ENCODE measurements at places on chromosomes 13 and 19.

GRCh38 chr13:82011355-82011754 lies 1670.4 kb upstream of the SPRY2 start:
- no peak for DNase-seq

DNA sequence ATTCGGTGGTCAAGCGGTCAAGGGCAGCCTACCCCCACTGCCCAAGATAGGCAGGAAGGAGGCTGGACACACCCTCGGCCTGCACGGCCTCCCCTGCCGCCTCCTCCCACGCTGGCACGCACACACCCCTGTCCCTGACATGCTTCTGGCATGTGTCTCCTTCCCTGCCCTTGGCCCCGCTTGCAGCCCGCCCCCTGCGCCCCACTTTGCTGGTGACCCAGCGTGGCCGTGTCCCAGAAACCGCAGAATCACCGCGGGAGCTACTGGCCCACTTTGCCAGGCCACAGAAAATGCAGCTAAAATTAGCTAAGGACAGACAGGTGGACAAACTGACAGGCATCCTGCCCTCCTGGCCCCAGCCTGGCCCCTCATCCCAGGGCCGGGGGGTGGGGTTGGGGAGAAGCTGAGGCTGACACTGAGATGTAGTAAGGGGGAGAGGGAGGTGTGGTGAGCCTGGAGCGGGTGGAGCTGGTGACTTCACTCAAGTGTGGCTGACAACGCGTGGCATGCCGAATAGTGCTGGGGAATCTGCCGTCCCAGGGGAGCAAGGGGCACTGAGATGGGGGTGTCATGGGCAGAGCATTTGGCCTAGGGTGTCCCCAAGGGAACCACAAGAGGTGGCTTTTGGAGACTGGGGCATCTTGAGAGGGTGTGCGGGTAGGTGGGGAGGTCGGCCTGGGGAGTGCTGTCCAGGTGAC lies 2.4 kb downstream of the SHANK1 start:
- no peak for DNase-seq

- DNase-seq: no peak
Measured at GRCh38 chr19:49447485-49448431, 3.9 kb downstream of the PIH1D1 start.

GRCh38 chr19:33654840-33655508 lies 33.2 kb downstream of the CHST8 start:
- no peak for DNase-seq

DNA sequence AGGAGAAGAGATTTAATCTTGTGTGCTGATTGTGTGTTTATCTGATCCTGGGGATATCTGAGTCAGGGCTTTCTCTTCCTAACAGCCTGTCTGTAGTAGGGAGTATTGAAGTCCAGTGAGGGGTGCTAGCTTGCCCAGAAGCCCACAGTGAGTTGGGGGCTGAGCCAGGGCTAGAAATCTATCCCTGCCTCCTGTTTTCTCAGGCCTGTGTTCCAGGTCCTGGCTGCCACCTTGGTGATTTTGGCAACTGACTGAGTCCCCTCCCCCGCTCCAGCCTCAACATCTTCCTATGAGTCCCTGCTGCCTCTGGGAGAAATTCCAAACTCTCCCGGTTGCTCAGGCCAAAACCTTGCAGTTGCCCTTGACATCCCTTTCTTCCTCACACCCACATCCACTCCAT lies 7.7 kb upstream of the NOVA2 start:
- DNase-seq: no peak

- DNase-seq: no peak
Measured at GRCh38 chr13:98022210-98022609, 68.7 kb downstream of the IPO5 start.

- no peak for DNase-seq
Measured at GRCh38 chr19:55070466-55071128, 5.1 kb upstream of the EPS8L1 start.

DNA sequence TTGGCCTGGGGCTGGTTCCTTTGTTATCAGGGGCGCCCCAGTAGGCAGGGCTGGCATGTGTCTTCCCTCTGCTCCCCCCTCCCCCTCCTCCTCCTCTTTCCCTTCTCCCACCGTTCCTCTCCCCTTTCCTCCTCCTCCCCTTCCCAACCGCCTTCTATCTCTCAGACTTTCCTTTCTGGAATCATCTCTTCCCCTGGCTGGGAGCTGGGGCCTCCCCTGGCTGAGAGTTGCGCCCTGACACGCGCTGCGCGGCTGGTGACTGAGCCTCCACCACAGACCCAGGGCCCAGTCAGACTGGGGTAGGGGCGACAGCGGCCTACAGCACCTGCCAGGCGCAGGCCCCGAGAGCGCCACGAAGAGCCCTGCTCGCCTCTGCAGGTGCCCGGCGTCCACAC lies 2.8 kb downstream of the PNMA8B start:
- no peak for DNase-seq

- DNase-seq: no peak
Measured at GRCh38 chr13:60617991-60618733, 221.1 kb downstream of the TDRD3 start.

DNA sequence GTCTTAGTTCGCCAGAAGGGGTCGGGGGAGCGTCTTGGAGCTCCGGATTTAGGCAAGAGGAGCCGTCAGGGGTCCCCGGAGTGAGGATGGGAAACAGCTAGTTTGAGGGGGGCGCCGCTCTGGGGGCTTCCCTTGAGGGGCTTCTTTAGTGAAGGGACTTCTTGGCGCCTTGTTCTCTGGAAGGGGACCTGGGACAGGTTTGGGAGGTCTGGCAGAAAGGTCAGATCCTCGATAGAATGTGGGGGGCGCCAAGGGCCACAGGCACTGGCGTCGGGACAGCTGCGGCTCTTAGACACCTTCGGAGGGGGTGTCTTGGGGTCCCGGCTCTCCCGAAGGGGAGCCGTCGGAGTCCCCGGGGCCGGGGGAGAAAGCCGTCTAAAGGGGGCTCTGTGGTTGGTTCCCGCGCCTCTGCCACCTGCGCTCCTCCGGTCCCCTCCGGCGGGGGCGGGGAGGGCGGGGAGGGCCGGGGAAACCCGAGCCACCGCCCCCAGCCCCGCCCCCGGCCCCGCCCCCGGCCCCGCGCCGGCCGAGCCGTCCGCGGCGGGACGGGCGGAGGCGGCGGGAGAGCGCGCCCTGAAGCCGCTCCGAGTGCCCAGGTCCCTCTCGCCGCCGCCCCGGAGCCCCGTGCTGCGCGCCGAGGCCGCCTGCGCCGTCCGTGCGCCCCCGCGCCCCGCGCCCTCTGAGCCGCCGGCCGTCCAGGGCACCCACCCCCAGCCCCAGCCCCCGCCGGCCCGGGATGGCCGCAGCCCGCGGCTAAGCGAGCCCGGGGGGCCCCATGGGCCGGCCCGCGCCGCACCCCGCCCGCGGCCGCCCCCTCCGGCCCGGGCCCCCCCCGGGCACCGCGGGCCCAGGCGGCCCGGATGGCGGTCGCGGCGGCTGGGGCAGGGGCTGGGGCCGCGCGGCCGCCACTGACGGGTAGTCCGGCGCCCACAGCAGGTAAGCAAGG lies at the start of gene NRTN:
TSS of gene NRTN (plus strand) at position 552 of the 946 bp plus-strand sequence. CDS start 19,099 bp downstream, outside the sequence.
- DNase-seq: no peak

Data from stimulated activated CD8-positive, alpha-beta memory T cell treated with anti-CD3 and anti-CD28 coated beads, Interleukin-12 subunit alpha, Interleukin-12 subunit beta, amount 100 ng/mL, for 1 hour (primary cell).